Right lobe of liver (tissue), 6 donors: ENCODE measurements at places on chromosomes 4 and X.

DNA sequence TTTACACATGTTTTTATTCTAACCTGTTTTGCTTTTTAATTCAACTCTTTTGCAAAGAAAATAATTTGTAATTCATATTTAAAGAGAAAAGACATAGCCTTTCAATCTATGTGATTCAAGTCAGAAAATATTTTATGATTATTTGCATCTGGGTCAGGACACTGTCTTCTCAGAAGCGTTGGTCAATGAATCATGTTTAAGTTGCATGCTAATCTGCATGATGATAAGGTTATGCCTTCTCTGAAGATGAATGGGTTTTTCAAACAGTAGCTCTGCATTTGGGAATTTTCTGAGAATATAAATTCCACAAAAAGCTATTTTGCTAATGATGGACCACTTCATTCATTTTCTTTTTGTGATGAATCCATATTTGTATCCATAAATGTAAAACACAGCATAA lies 282.5 kb downstream of the TMA16 start:
- DNase-seq: no peak

GRCh38 chr4:158540125-158540907 lies 18.6 kb downstream of the RXFP1 start:
- DNase-seq: no peak

DNA sequence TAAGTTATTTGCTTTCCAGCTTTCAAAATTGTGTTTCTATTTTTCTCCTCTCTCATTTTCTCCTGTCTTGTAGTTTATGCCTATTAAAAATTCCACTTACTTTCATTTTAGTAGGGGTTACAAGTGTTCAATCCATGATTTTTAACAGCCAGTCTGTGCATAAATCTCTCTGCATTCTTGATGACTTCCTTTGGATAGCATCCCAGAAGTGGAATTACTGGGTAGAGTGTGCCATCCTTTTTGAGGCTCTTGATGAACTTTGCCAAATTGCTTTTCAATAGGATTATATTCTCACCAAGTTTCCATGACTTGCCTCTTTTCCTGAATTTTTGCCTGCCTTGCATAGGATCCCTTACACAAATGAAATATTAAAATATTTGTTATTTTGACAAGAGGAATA lies 58.5 kb downstream of the DIPK2B start:
- no peak for DNase-seq

DNA sequence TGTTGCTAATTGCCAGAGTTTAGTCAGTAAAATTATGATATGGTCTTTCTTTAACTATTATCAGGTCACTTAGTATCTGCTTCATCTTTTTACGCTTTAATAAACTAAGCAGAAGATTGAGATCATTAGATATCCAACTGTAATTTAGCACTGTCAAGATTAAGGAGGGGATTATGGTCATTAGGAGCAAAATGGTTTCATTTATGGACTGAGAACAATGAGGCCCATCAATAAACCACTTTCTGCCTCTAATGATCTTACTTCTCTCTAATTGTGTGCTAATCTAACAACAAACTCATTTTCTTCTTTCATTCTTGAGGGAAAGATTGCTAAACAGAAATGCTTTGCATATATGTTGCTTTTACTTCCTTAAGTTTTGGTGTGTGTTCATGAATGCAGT lies 340.4 kb downstream of the RPA4 start:
- DNase-seq: no peak

GRCh38 chr4:185592845-185593488 lies 57.7 kb upstream of the PDLIM3 start:
- DNase-seq: no peak

- DNase-seq: no peak
These were observed 1145.5 kb upstream of the PCDH10 start for GRCh38 chr4:132003593-132003992.

DNA sequence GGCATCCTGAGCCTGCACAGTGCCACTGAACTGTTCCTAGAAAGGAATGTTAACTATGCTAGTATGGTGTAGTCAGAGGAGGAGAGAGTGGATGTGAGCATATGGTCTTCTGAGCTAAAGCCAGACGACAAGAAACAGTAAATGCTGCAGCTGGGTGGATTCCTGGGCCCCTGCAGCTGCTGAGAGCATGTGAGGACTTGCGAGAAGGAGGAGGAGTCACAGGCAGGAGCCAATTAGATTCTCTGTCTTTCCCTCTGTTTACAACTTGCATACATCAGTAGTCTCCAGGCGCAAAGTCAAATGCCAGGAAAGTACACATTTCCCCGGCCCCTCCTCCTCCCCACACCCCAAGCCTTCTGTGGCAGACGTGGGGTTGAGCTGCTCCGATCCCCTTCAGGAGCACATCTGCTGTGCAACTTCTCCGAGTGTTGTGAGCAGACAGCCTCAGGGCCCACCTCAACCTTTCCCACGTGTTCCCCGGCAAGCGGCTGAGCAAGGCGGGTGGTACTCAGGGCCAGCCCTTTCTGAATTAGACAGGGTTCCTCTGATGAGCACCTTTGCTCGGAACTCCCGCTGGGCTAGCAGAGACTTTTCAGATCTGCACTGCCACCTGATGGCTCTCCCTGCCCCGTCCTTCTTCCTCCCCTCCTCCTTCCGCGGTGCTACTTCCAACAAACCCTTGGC lies 108.7 kb upstream of the ATP6AP2 start:
- DNase-seq: no peak

GRCh38 chr4:85886665-85887064 lies 411.7 kb downstream of the ARHGAP24 start:
- no peak for DNase-seq

DNA sequence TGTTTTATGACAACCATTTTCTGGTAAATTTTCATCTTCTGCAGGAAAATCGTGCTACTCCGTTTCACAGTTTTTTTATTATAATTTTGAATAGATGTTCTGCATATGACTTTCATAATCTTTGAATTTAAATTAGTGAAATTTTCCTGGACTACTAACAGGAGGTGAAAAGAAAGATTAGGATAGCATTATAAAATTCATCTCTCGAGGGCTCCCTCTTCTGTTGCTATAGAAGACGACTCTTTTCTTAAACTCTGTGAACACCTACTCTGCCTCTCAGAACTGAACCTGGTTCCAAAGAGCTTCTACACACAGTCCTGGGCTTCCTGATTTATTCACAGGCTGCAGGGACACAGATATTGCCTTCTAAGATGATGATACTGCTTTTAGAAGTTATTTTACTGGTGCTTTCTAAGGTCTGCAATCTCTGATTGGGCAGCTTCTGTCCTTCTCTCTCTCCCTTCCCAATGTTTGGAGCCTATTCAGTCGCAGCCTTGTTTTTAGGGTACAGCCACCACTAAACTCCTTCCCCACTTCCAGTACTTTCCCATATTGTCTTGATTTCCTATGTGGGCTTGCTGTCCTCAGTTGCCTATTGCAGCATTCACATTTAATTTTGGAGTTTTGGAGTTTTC lies 10.1 kb upstream of the SAP30 start:
- no peak for DNase-seq

- DNase-seq: no peak
These were observed 6.6 kb downstream of the MGST2 start for GRCh38 chr4:139672215-139672614.

DNA sequence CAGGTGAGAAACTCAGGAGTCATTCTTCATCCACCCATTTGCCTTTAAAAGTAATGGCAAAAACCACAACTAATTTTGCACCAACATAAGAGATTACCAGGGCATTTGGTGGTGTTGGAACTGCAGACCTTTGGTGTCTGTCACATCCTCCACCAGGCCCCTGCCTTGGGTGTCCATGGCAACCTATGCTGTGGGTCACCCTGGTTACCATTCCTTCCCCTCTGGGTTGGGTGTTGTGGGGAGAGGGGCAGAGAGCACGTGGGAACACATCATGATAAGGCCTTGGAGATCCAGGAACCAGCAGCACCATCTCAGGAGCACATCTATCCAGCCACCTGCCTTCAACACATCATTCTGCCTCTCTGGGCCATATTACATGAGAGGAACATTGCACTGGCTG lies 77.3 kb downstream of the CHRNA9 start:
- DNase-seq: no peak

- no peak for DNase-seq
These were observed 17.9 kb upstream of the NSG1 start for GRCh38 chr4:4368809-4369580.

DNA sequence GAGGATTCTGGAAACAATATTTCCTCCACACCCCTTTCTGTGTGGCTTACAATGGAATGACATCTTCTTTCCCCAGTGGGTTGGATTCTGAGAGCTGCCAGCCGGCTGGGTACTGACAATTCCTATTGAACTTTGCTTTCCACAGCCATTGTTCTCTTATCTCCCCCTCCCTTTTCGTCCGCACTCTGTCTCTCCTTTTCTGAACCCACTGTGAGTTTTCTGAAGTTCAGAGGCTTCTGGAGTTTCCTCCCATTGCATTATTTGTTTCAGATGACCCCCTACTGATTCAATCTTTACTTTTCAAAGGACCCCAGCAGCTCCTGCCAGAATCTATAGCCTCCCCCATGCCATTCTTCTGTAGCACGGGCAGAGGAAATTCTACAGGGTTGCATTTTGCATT lies 10.4 kb downstream of the SMPX start:
- no peak for DNase-seq

DNA sequence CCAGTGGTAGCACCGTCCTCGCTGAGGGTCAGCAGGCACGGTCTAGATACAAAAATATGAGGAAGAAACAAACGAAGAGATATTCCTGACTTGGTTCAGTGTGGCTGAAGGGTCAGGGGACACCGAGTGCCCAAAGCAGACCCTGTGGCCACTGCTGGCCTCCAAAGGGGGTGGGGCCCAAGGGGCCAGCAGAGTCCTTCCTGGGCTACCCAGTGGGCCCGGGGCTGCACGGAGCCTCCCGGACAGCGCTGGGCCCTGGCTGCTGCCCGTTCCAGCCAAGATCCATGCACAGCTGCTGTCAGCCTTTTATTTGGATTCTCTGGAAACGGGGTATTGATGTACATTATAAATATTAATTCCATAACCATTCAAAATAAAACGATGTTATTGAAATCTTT lies 20.4 kb downstream of the NELFA start:
- no peak for DNase-seq

- DNase-seq: no peak
These were observed 39.7 kb upstream of the PROM1 start for GRCh38 chr4:16123356-16124084.

GRCh38 chr4:73707269-73707875 lies 33.0 kb upstream of the CXCL8 start:
- no peak for DNase-seq

- no peak for DNase-seq
These were observed 27.5 kb upstream of the VBP1 start for GRCh38 chrX:155188786-155189185.

- no peak for DNase-seq
These were observed 3.5 kb upstream of the C4orf17 start for GRCh38 chr4:99507349-99507748.

DNA sequence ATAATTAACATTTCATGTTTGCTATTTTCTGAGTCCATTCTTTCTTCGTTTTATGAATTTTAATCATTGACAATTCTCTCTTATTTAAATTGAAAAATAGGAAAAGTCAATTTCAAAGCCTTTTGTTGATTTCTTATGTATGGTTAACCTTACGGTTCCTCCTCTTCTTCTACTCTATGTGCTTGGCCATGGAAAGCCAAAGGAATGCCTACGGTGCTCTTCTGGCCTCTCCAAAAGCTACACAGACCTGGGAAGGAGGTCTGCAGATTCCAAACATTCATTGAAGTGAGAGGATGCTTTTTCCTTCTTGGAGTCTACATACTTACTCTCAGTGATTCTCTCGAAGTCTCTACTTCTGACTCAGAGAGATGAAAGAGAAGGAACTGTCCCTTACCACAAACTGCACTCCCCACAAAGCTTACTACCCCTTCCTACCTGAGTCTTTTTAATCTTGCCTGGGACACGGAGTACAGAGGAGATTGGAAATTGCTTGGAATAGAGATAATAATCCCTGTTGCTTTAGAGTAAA lies 863.1 kb upstream of the FTHL17 start:
- no peak for DNase-seq

GRCh38 chr4:69830560-69831269 lies 29.2 kb downstream of the SULT1E1 start:
- peak; percentile 48 for DNase-seq

GRCh38 chrX:112761242-112762207 lies 79.1 kb downstream of the AMOT start:
- DNase-seq: no peak
